Activated CD4-positive, alpha-beta T cell treated with anti-CD3 and anti-CD28 coated beads, Interleukin-2, amount 50 U/mL, for 4 hours (primary cell): ENCODE measurements at places on chromosomes 5 and 9.

GRCh38 chr9:78533500-78533899, 236.6 kb downstream of the PSAT1 start:
- no peak for DNase-seq

DNA sequence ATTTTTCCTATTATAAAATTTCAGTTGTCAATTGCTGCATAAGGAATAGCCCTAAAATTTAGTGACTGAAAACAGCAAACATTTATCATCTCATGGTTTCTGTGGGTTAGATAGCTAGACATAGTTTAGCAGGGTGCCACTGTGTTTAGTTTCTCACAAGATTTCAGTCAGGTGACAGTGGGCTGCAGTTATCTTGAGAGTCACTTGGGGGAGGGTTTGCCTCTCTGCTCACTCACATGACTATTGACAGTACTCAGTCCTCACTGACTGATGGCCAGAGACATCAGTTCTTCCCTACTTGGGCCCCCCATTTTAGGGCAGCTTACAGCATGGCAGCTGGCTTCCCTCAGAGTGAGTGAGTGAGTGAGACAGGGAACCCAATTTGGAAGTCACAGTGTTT, 42.0 kb downstream of the PBX3 start:
- no peak for DNase-seq

DNA sequence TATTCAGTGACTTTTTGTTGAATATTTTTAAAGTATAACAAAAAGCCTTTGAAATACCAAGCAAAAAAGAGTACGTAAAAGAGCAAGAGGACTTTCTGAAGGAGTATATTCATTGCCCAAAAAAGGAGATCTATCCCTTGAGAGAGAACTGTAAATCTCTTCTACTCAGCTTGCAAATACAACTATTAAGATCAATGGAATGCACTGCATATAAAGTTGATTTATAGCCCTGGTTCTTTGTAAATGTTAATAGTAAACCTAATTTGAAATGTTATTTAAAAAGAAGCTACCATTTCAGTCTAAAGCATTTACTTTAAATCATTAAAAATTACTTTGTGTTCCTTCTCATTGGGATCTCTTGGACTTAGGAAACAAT, 168.1 kb downstream of the PDE4D start:
- DNase-seq, result no peak

DNA sequence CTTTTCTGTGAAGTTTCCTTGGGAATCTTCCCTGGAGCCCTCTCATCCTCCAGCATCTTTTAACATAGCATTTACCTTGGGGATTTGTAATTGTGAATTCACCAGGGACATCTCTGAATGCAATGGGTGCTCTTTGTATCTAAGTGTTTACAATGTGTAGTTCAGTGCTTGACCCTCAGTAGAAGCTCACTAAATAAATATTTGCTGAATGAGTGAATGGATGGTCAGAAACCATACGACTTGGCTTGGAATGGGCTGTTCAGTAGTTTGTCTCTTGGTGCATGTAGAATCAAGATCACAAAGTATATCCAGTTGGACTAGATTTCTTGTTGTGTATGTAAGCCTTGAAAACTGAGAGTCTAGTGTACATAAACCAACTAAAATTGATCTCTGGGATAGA, 81.8 kb upstream of the MEF2C start:
- DNase-seq, result no peak

GRCh38 chr9:126375386-126375785, 48.8 kb downstream of the MVB12B start:
- DNase-seq, result no peak

GRCh38 chr5:170596482-170597044, 92.7 kb downstream of the KCNIP1 start:
- no peak for DNase-seq

- DNase-seq, result no peak
Measured at GRCh38 chr5:127846884-127847283, 143.7 kb downstream of the CCDC192 start.

GRCh38 chr5:82911910-82912309, 165.3 kb downstream of the TMEM167A start:
- DNase-seq, result no peak

GRCh38 chr5:135508496-135509005, 27.2 kb downstream of the NEUROG1 start:
- no peak for DNase-seq

GRCh38 chr9:29514336-29514735, 1941.1 kb upstream of the C9orf72 start:
- DNase-seq, result no peak

- no peak for DNase-seq
Measured at GRCh38 chr9:138122676-138123075, 245.1 kb downstream of the CACNA1B start.

GRCh38 chr9:103669296-103669695, 424.8 kb upstream of the SMC2 start:
- DNase-seq, result no peak

DNA sequence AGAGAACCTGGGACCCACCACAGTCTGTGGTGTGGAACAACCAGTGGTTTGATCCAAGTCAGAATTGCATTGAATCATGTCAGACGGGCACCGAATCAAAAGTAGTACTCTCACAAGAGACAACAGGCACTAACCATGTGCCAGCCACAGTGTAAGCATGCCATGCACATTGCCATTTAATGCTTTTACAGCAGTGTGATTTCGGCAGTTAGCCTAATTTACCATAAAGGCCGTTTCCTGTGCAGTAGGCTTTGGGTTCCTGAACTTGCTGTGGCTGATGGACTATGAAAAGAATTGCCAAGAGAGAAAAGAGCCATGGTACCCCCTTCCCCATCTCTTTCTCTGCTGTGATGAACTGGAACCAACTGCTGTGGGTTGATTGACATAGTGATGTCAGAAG, 540.6 kb downstream of the EBF1 start:
- no peak for DNase-seq

GRCh38 chr5:172911628-172911880, 47.7 kb upstream of the RPL26L1 start:
- DNase-seq, result no peak

DNA sequence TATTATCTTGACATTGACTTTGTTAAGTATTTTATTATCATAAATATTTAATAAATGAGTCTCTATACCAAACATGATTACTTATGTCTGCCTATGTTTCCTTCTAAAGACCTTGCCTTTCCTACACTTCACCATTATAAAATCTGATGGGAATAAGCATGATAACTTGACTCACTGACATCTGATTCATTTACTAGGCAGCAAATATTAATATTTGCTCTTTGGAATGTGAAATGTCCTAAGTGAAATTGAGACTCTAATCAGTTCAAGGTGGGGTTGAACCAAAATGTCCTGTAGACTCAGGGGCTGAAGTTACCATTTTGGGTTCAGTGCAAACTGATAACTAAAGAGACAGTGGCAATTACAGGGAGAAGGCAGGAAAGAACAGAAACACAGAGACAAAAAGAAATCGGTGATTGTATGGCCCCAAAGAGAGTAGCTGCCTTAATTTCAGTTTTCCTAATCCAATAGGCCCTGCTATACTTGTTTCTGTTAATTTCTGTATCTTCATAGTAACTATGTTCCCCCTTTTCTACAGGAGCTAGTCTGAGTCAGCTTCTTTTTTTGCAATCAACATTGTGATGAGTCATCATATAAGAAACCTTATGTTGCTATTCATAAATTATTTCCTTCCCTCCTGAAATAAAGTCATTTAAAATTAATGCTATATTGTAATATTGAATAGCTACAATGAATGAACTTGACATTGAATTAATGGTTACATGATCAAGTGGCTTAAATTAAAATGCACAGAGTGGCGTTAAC, 296.8 kb downstream of the PDE4D start:
- DNase-seq, result no peak

- DNase-seq, result no peak
Measured at GRCh38 chr9:20242510-20243189, 379.6 kb downstream of the MLLT3 start.

GRCh38 chr9:89177944-89178829, at the start of gene SHC3:
Gene SHC3 (minus strand): TSS chr9:89178818. CDS start chr9:89178460, 358 bp downstream.
- DNase-seq, result no peak

DNA sequence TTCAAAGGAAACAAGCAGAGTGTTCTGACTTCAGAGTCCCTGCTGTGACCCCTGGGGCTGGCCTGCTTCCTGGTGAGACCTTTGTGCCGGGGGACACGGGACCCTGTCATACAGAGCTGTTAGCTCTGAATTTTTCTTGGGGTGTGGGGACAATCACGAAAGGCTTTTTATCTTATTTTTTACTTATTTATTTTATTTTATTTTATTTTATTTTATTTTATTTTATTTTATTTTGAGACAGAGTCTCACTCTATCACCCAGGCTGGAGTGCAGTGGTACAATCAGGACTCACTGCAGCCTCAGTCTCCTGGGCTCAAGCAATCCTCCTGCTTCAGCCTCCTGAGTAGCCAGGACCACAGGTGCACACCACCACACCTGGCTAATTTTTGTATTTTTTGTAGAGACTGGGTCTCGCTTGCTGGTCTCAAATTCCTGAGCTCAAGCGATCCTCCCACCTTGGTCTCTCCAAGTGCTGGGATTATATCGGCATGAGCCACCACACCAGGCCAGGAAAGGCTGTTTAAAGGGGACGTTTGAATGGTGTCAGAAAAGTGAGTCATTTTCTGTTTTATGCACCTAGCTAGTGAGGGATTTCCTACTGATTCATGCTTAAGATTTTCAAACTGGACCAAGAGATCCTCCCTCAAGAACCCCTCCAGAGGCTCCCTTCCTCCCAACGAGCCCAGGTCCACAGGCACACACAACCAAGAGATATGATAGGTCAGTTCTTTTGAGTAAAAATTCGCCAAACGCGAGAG, 75.7 kb downstream of the OLFM1 start:
- DNase-seq, result no peak

- DNase-seq, result no peak
Measured at GRCh38 chr5:104297076-104297475, 734.5 kb upstream of the NUDT12 start.

- DNase-seq, result no peak
Measured at GRCh38 chr9:121807069-121807822, 155.8 kb downstream of the DAB2IP start.

DNA sequence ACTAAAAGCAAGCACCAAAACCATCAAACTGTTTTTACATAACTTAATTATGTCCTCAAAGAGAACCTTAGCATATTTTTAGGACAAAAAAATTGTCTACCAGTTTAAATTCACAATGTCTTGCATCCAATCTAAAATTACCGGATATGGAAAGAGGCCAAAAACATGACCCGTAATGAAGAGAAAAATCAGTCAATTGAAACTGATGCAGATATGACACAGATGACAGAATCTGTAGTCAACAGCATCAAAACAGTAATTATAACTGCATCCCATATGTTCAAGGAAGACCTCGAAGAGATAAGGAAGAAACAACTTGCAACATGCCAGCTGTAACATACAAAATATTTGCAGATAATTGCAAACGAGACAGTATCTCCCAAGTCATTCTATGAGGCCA, 473.2 kb downstream of the SEMA5A start:
- no peak for DNase-seq

DNA sequence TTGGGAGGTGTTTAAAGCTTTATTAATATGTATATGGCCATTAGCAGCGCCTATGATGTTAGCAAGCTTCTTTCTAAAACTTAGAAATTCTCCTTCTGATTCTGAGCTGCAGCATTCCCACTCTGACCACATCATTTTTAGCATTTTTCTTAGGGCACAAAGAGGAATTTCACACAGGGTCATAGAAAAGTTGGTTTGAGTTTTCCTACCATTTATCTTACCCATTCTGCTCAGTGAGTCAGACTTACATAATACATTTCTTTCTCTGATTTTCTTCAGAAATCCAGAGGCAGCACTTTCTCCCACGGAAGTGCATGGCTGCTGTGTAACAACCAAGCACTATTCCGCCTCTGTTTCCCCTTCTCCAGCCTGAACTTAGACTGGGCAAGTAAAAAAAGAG, 246.6 kb downstream of the ARL15 start:
- DNase-seq, result no peak

DNA sequence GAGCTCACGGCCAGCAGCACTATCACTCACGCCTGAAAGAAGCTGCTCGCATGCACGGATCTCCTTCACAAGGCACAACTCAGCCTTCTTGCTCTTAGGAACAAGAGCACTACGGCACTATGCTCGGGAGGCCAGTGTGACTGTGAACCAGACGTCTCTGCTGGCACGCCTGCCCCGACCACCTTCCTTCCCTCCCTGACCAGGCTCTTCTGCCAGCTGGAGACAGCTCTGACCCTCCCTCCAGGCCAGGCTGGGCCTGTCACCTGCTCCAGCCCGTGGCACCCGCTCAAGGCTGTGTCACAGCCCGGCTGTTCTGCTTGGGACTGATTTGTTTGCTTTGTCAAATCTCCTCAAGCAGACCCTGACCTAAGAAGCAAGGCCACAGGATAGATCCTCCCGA, 7.0 kb downstream of the TBC1D9B start:
- no peak for DNase-seq

GRCh38 chr5:13930541-13931171, 13.8 kb downstream of the DNAH5 start:
- DNase-seq, result no peak

DNA sequence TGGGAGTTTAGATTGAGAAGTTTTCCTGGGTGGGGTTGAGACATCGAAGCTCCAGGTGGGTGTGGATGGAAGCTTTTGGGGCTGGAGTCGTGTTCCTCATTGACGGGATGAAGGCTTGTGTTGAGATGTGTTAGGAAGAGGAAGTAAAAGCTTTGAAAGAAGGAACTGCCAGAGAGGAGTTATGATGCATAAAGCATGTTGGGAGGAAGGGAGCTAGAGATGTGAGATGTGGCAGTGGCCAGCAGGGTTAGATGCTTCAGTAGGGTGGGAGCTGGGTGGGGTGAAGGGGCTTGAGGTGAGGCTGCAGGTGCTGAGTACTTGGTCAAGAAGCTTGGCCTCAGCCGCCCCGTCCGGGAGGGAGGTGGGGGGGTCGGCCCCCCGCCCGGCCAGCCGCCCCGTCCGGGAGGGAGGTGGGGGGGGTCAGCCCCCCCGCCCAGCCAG, 56.7 kb downstream of the HSPA4 start:
- DNase-seq, result no peak

- DNase-seq, result no peak
Measured at GRCh38 chr9:16726718-16727451, 143.6 kb downstream of the BNC2 start.

GRCh38 chr9:121858788-121859187, 207.4 kb downstream of the DAB2IP start:
- no peak for DNase-seq

DNA sequence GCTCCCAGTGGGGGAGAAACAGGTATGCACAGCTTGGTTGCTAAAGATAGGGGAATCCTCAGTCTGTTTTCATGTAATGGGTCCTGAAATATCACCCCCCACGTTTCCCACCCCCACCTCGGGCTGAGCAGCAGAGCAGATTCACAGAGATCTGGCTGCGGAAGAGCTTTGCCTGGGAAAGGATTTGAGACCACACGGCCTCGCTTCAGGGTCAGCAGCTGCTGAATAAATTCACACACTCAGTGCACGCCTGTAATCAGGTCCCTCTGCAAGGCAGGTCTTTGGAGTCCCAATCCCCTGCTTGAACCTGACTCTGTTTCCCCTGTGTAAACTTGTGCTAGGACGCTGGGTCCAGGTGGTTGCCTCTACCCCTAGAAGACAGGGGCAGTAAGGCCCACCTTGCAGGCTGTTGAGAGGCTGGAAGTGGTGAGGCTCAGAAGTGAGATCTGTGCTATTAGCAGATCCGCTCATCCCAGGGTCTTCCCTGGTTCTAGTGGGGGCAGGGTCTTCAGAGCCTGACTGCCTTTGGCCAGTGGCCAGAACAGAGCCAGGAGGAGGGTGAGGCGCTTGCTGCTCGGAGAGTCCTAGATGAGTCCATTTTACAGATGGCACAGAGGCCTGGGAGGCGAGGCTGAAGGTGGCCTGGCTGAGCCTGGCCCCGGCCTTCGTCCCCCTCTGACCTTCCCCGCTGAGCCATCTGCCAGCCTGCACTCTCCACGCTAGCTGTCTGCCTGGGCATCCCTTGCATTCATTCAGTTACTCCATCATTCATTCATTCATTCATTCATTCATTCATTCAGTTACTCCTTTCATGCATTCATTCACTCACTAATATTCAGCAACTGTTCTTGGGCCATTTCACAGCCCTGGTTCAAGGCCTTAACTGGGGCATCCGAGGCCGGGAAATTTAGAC, 16.7 kb upstream of the NEURL1B start:
- DNase-seq, result no peak
